ENCODE measurements at places on chromosomes 1 and 21.

GRCh38 chr1:20137055-20137454 is 2.1 kb upstream of the PLA2G2F start:
- DNase-seq = no peak

DNA sequence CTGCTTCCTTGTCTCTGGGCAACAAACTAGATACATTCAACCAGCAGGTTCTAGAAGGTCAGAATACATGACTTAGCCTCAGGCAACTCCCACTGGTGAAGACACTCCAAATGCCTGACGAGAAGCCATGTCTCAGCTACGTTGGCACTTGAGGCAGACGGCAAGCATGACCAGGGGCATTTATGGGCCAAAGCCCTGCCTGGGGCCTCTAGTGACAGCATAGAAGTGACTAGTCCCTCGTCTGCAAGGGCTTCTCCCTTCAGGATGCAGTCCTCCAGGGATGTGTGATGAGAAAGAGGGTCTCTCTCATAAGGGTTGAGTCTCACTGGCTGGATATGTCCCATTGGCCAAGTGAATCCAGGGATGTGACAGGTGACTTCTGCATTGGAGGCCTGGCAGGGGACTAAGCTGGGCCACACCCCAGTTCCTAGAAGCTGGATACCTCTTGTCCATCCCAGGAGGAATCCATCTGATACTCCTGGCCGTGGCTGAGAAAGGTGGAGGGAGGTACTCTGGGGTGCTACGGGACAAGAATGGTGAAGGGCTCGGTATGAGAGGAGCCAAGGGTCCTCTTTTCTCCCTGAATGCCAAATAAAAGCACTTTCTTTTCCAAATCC is 148.6 kb upstream of the HMGB4 start:
- DNase-seq = no peak

DNA sequence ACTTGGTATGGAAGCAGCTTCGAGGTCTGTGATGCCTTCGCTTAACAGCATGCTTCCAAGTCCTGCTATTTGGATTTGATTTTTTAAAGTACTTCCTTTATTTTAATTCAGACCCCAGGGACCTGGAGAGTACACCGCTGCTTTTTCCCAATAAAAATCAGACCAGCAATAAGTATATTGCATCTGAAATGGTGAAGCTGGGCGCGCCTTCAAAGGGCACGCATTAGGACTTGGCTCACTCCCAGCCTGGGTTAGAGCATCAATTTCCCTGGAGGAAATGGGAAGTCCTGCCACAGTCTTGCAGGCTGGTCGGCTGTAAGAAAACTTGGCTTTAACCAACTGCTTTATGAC is 325.1 kb downstream of the RRAGC start:
- no peak for DNase-seq

GRCh38 chr21:31503939-31504338 is 155.6 kb upstream of the SOD1 start:
- no peak for DNase-seq

DNA sequence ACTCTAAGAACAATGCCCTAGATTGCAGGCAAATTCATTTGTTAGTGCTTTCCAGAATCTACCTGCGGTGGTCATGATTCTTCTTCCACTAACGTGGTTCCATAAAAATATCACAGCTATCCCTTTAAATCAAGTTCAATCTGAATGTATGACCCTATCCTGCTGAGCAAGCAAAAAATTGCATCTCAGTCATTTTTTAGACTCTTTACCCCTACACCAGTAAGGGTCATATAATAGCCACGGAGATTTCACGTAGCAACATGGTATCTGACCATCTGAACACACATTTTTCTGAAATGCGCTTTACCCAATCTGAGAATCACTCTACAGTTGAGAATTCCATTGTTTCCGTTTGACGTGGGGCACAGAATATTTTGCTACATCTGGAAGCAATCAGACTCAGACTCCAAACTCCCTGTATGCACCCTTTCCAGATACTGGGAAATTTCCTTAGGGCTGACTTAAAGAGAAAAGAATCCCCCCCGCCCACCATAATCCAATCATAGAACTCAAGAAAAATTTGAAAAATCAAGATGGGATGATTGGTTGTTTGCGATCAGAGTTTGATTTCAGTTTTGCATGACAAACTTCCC is 699.2 kb upstream of the ZP4 start:
- DNase-seq = no peak

DNA sequence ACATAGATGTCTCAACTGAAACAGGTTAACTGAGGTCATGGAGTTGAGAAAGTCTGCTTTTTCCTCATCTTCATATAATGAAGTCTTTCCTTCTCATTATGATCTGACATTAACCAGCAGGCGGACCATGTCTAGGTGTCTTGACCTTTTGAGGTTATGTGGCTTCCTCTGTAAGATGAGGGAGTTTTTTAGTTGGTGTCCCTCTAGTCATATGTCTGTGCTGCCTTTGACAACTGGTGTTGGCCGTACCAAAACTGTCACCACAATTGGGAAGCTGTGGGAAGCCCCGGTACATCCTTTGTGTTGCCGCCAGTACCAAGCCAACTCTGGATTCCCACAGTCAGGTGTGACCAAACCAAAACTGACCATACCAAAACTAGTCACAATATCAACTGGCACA is 105.1 kb downstream of the PBX1 start:
- no peak for DNase-seq

DNA sequence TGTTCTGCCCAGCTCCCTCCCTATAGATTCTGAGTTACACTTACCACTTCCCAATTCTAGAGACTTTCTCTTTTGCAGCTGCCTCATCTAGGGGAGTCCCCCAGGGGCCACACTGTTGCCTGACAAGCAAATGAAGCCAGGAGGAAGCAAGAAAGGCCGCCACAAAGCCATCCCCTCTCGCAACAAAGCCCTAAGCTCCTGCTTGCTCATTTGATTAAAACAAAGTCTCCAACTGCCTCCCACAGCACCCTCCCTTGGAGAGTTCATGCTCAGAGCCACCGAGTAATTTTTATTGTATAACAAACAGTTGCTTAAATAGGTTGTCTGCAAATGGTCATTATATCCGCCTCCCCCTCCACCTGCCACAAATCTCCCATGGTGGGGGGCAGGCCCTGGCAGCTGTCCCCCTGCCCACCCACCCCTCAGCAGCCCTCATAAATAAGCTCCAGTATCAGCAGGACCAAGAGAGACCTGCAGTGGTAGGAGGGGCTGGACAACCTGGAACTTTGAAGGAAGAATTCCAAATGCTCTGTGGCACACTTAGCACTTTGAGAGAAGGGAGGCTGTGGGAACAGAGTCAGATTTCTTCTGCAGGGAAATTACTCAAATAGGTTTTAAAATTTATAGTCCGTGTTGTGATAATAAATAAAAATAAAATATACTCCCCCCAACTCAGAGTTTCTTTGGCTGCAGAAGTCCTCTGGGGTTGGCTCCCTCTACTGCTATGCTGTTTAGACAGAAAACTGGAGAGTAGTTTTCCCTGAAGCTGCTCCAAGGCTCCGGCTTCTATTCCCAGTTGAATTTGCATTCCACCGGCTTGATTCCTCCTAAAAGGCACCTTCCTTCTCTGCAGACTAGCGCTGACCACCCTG is 237.5 kb downstream of the TTLL7 start:
- DNase-seq = no peak

DNA sequence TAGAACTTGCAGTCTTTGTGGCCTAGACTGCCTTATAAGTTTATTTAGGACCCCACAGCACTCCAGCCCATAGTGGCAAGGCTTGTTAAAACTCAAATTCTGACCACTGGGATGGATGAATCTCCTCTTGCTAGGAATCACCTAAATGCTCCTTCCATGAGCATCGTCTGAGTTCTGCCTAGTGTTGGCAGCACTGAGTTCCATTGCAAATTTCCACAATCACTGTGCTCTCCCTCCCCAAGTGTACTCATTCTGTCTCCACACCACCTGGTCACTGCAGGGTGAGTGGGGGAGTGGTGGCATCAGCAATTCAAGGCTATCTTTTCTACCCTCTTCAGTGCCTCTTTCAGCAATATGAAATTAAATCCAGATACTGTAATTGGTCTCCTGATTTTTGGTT is 46.7 kb upstream of the PTBP2 start:
- DNase-seq = no peak

- no peak for DNase-seq
These were observed 73.9 kb downstream of the DNTTIP2 start for GRCh38 chr1:93805027-93805610.

DNA sequence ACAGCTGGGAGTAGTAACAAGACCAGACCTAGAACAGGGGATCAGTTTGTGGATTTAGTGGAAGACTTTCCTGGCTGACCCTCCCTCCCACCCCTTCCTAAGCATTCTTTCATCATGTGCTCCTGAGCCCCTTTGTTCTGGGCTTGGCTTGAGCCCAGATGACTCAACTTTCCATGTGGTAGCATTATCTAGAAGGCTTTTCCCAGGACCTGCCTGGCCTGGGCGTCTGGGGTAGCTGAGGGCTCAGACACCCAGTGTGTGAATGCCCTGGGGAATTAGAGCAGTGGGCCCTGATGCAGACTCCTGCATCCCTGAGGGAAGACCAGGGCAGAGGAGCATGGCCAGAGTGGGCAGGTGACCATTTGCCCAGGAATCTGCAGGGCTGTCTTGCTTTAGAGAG is 44.1 kb upstream of the TSPAN2 start:
- no peak for DNase-seq

DNA sequence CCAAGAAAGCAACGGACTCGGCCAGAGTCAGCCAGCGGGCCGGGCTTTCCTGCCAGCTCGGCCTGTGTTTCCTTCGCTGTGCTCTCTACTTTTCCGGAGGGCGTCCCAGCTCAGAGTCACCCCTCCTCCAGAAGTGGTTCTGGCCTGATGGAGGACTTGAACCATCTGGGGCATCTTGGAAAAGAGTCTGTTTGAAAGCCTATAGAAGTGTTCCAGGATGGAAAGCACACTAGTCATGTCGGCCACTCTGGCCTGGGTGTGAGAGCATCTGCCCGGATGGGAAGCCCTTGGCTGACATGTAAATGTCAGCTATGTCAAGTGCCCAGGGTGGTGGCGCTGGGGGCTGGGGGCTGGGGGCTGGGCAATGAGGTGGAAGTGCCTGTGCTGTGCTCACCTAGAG is 113.4 kb downstream of the DHRS3 start:
- DNase-seq = no peak

GRCh38 chr1:36536727-36537126 is 54.0 kb upstream of the CSF3R start:
- DNase-seq = no peak

GRCh38 chr1:19893687-19894086 is 11.5 kb downstream of the OTUD3 start:
- DNase-seq = no peak

GRCh38 chr1:165257969-165258459 is 98.5 kb downstream of the LMX1A start:
- no peak for DNase-seq

DNA sequence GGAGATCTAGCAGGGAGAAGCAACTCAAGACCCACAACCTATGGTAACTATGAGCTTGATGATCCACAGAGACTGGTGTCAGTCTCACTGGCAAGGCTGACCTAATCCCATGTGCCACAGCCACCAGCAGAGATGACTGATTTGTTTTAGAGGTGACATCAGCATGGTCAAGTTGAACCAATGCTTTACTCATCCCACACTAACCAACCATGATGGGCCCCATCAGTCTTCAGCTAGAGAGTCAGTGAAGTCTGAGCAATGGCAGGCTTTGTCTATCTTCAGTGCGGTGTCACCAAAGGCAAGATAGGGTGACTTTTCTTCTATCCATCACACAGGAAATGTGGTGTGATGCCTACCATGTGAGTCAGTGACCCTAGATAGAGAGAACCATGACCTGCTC is 1470.7 kb downstream of the NCAM2 start:
- DNase-seq = no peak

GRCh38 chr1:17535300-17535936 is 4.1 kb upstream of the ARHGEF10L start:
- no peak for DNase-seq

DNA sequence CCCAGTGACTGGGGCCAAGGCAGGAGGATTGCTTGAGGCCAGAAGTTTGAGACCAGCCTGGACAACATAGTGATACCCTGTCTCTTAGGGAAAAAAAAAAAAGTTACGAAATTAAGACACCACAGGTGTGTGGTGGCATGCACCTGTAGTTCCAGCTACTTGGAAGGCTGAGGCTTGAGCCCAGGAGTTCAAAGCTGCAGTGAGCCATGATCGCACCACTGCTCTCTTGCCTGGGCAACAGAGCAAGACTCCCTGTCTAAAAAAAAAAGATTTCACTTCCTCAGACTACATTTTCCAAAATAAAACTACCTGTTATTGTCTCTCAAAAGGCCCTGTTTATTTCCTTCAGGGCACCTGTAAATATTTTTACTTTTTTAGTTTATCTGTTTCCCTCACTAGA is 4.7 kb upstream of the STK40 start:
- no peak for DNase-seq

DNA sequence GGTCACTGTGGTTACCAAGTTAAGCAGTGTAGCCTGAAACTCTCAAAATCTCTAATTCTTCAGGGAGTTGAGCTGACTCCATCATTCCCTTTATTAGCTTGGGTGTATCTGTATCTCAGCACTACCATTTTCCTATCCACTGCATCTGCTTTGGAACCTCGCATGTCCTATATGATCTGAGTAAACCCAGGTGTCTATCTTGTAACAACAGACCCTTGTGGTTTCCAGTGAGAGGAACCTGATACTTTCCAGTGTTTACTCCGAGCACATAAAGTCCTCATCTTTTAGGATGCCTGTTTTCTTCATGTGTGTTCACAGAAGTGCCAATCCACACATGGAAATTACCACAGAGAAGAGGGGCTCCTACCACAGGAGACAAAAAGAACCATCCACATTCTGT is 650.4 kb downstream of the LMO4 start:
- no peak for DNase-seq

DNA sequence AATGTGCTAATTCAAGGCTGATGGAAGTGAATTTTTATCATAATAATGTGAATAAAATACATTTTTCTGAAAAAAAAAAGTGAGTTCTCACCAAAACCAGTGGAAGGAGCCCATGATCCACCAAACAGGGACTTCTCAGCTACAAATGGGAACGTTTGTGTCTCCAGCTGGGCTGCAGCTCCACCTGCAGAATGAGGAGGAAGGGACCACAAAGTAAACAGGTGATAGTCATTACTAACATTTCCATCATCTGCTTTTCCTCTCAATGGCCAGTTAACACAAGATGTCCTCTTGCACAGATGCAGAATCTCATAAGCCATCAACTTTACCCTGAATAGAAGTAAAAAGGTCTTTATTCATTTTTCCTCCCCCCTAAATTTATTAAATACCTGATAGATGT is 246.2 kb downstream of the MRPL39 start:
- DNase-seq = no peak

DNA sequence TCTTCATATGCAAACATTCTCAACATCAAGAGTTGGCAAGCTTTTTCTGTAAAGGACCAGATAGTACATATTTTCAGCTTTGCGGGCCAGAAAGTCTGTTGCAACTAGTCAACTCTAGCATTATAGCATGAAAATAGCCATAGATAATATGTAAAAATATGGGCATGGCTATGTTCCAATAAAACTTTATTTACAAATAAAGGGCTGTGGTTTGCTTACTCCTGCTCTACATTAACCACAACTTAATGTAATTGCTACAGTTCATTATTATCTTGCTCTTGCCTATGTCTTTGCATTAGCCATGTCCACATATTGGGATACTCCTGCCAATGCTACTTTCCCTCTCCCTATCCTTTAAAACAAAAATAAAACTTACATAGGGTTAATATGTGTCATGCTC is 24.5 kb upstream of the CTSK start:
- no peak for DNase-seq
